ENCODE measurements at places on chromosomes 1 and 21.

DNA sequence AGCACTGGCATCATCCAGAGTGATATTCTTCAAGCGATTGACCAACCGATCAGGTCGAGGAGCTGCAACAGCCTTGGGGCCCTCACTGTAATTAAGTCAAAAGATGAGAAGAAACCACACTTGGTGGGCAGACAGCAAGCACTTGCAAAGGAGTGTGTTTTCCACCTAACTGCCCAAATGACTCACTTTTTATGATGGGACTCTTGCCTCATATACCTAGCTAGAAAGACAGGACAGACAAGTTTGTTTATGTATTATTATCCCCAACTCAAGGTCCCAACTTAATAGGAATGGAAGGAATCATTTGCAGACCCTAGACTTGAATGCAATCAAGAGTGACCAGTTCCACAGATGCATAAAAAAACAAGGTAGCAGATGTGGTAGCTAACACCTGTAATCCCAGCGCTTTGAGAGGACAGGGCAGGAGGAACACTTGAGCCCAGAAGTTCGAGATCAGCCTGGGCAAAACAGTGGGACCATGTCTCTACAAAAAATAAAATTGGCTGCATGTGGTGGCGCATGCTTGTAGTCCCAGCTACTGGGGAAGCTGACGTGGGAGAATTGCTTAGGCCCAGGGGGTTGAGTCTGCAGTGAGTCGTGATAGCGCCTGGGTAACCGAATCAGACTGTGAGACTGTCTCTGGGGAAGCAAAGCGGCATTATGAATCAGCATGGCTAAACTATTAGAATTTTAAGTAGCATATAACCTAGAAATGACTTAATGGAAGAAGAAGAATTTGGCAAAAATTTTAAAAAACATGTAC, 2.3 kb upstream of the NRAS start:
- no peak for DNase-seq

GRCh38 chr21:37391666-37392065, 25.1 kb downstream of the DYRK1A start:
- no peak for DNase-seq

- no peak for DNase-seq
Measured at GRCh38 chr1:18880585-18880984, 21.1 kb upstream of the TAS1R2 start.

- DNase-seq, result no peak
Measured at GRCh38 chr1:41844781-41845272, 73.9 kb downstream of the HIVEP3 start.

All from hematopoietic multipotent progenitor cell (in vitro differentiated cells).